ENCODE measurements at places on chromosomes 3 and 15.

DNA sequence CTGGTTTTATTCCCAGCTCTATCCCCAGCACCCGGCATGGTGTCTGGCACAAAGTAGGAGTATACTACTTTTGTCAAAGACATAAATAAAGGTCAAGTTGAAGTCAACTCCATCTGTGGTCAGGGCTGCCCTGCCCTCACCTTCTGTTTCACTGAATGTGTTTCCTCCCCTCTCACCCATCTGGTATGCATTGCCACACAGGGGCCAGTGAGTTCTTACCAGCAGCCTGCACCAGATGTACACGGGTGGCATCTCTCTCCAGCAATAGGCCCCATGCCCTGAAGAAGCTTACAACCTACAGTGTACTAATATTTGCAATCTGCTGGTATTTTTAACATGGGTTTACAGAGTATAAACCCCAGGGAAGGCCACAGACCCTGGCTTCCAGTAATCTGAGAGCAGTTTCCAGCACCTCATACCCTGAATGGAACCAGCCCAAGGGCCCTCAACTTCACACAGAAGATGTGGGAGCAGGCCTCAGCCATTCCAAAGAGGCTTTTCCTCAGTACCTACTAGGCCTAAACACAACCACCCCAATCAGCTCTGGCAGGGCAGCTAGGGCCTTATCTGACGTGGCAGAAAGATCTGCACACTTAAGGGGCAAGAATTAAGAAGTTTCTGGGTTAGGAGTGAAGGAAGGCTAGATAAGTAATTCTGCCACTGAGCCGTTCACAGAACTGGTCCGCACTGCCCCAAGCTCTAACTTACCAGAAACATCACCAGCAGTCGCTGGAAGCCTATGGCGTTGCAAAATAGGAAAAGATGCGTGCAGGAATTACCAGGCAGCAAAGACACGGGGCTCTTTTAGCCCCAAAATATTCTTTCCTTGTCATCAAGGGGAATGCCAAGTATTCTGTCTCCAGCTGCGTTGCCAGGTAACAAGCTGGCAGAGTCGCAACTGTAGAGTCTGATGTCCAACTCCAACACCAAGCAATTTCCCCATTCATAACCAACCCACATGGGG lies 2.1 kb downstream of the IDH2 start:
- no peak for DNase-seq

DNA sequence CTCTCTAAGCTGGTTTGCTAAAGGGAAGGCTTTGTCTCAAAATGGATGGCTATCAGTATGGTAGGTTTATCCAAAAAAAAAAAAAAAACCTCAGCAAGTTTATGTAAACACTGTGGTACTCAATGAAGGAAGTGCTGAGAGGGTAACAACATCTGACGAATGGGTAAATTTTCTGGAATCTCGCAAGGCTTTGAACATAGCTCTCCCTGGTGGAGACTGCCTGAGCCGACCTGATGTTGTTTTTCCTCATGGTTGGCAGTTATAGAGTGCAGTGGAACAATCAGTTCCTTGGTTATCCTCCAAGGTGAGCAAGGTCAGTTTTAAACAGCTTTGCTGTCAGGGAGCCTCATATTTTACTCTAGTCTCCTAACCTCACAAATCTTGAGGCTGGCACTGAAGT lies 94.6 kb downstream of the ZPLD1 start:
- DNase-seq, result no peak

- no peak for DNase-seq
Measured at GRCh38 chr3:126677862-126678503, 23.1 kb upstream of the TXNRD3 start.

- DNase-seq, result no peak
Measured at GRCh38 chr3:31985831-31986230, 4.3 kb downstream of the ZNF860 start.

DNA sequence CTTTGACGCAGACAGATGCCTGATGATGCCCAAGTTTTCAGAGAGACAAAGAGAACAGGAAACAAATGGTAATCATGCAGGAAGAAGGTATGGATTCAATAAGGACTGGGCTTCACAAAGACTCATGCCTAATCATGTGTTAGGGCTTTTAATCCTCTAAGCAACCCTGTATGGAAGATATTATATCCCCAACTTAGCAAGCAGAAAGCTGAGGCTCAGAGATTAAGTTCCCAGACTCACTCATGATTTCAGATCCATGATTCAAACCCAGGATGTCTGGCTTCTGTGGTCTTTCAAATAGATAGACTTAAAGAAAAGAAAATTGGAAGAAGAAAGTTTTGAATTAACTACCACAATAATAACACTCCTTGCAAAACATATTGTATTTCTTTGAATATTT lies 4.1 kb upstream of the CLASP2 start:
- no peak for DNase-seq

DNA sequence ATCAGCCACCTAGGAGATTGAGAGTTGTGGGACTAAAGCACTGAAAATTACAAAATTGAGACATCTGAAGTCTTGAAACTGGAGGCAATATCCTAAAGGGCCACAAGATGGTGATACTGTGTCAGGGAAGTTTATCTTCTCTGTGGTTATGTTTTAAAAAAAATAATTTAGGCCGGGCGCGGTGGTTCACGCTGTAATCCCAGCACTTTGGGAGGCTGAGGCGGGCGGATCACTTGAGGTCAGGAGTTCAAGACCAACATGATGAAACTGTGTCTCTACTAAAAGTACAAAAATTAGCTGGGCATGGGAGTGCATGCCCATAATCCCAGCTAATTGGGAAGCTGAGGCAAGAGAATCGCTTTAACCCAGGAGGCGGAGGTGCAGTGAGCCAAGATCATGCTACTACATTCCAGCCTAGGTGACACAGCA lies 17.9 kb upstream of the NIT2 start:
- DNase-seq, result peak; percentile 63

- no peak for DNase-seq
Measured at GRCh38 chr3:8490079-8490552, 11.5 kb upstream of the LMCD1 start.

DNA sequence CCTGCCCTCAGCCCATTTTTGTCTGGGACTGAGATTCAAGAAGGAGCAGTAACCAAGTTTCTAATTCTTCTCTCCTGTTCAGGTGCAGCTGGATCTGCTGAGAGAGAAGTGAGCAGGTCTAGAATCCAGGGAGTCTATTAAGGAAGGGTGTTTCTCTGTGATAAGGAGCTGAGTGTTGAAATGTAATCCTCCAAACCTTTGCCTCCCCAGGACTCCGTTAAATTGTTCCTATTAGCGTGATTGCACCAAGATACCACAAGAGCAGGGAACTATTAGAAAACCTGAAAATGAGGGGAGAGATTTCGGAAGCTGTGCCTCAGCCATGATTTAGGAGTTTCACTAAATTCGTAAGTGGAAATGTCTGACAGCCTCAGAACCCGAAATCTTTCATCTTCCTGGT lies 192.6 kb downstream of the EBLN2 start:
- DNase-seq, result no peak

GRCh38 chr15:73755946-73756345 lies 2.8 kb upstream of the INSYN1 start:
- DNase-seq, result no peak

GRCh38 chr3:93924491-93924890 lies 49.2 kb downstream of the PROS1 start:
- no peak for DNase-seq

GRCh38 chr15:65986416-65986815 lies 117.1 kb downstream of the RAB11A start:
- DNase-seq, result no peak

GRCh38 chr3:160376681-160377080 lies 22.3 kb downstream of the IFT80 start:
- no peak for DNase-seq

GRCh38 chr3:197105786-197106185 lies 76.2 kb upstream of the MELTF start:
- DNase-seq, result no peak

DNA sequence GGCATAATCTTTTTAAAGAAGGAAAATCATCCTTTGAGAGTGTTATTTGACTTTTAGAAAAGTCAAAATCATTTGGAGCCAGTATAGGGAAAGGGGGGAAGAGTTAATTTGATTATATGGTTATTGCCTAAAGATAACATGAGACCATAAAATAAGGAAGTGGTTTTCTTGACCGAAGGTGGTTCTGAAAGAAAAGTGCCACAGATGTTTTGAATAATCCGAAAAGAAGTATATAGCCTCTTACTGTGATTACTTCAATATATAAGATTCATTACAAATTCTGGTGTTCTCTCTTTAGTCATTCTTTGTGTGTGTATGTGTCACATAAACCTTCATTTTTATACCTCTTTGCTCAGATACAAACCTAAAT lies 1.1 kb downstream of the DNAJB11 start:
- no peak for DNase-seq

DNA sequence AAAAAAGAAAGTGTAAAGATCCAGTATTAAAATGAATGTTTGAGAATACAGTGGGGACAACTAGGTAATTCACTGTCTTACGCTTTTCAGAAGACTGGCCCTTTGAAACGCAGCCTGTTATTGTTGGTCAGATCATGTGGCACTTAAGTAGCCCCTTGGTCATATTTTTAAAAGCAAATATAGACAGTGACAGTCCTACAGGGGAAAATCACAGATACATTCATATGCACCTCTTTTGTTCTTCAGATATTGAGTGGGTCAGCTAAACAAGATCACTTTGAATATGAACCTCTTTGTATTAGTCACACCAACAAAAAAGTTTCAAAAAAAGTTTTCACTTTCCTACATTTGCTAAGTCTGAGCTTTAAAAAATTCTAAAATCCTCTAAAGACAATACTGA lies 36.0 kb downstream of the TIGIT start:
- no peak for DNase-seq

GRCh38 chr3:135908225-135908624 lies 57.3 kb upstream of the PPP2R3A start:
- no peak for DNase-seq

- DNase-seq, result no peak
Measured at GRCh38 chr3:190747571-190747970, 114.9 kb downstream of the GMNC start.

DNA sequence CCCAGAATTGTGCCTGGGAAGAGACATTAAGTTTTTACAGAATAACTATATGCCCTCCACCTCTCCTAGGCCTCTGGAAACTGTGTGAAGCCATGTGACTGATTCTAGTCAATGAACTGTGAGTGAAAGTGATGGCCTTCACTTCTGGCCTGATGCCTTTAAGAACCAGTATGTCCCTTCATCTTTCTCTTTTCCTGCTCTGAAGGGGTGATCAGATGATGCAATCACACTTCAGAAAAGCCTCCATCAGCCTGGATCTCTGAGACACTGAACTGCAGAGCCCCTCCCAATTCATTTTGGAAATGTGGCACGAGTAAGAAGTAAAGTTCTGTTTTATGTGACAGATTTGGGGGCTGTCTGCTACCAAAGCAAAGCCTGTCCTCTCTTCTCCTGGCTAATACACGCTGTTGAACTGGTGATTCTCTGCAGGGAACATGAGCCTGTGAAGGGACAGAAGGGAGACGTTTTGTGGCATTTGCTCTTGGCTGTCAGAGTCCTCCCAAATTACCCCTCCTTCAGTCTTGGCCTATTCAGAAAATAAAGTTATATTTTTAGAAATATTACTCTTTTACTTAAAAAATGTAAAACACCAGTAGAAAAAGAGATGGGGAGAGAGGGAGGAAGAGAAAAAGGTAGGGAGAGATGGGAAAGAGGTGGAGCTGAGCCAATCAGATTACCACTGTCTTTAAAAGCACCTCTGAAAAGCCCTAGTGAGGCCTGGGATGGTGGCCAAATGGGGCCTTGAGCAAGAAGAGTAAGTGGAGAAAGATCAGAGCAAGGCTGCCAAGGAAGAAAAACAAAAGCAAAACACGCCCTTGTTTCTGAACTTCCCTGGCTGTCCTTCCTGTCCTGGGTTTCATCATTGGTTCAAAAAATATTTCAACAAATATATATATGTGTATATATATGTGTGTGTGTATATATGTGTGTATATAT lies 40.9 kb upstream of the RYK start:
- no peak for DNase-seq

DNA sequence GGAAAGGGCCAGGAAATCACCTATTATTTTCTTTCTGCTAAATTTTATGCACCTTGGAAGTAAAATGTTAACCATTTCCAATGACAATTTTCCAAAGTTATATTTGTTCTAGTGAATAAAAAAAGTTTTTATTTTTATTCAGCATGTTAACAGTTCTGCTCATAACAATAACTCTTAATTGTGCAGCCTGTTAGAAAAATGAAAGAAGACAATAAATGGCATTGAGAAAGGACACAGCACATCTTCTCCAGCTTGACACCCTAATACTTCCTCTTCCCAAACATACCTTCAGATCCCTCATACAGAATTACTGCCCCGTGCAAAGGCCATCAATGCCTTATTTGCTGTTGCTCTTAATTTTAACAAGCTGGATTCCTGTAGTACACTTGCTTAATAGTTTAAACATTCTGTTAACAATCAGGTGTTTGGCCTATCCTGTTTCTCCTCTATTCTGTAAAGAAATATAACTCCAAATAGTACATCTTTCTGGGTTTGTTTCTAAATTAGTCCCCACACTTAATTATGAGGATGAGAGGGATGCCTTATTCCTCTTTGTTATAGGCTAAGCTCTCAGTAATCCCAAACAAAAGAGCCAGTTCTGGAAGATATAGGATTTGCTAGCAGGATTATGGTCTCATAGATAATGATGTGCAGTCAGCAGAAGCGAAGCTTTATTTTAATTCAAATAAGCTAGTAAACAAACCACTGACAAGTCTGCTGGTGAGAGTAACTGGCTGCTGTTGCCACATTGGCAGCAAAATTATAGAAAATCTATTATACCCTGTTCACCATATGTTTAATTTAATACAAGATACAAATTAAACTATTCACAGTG lies 19.2 kb upstream of the SOX2 start:
- no peak for DNase-seq

DNA sequence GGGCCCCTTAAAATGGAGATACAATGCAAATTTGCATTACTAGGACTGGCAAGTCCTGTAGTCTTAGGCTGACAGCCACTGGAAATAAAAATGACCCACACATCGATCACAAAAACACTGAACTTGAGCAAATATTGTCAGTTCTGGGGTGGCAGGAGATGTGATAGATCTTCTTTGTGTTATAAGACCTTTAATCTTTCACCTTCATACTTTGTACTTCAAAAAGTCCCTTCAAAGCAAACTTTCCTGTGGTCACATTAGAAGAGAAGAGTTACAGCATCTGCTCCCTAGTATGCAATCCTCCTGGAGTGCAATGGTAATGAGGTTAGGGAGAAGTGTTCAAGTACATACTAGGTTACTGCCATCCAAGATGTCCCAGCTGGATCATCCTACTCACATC lies 149.4 kb upstream of the KCNMB2 start:
- DNase-seq, result no peak

- DNase-seq, result no peak
Measured at GRCh38 chr3:15659254-15659975, 57.9 kb downstream of the BTD start.

DNA sequence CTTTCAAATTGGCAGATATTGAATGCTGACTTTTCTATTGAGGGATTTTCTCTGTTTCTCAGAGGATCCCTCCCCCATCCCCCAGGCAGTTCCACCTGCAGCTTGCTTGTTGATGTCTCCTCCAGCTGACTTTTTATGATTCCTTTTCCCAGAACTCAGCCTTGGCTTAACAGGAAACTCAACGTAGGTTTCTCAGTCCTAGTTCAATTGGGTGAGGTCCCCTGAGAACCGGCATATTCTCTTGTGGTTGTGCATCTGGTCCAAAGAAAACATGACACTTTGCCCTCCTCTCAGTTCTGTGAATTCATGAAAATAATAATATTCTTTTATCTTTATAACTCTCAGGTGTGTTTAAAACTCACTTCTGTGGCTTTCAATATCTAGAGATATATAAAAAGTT lies 1222.1 kb downstream of the OTOL1 start:
- DNase-seq, result no peak

GRCh38 chr3:194054540-194054939 lies 81.4 kb upstream of the HES1 start:
- DNase-seq, result no peak
